ENCODE measurements at places on chromosomes 2 and 18.

DNA sequence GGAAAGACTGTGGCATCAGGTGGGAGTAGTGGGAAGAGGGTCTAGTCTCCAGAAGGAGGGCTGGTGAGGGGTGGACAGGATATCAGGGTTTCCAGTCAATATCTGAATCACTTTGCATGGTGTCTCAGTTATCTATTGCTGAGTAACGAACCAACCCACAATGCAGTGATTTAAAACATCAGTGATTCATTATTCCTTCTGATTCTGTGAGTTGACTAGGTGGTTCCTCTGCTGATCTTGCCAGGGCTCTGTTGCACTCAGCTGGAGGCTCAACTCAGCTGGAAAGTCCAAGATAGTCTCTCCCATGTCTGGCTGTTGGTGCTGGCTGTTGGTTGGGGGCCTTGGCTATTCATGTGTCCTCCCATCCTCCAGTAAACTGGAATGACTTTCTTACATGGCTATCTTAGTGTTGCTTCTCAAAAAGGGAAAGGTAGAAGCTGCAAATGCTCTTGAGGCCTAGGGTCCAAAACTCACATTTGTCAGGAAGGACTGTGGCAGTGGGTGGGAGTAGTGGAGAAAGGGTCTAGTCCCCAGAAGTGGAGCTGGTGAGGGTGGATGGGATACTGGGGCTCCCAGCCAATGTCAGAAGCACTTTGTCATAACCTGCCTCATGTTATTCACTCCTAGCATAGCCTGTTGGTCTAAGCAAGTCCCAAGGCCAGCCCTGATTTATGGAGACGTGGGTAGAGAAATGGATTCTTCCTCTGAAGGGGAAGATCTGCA, 13.9 kb downstream of the IL1F10 start:
- peak; percentile 75 for DNase-seq

DNA sequence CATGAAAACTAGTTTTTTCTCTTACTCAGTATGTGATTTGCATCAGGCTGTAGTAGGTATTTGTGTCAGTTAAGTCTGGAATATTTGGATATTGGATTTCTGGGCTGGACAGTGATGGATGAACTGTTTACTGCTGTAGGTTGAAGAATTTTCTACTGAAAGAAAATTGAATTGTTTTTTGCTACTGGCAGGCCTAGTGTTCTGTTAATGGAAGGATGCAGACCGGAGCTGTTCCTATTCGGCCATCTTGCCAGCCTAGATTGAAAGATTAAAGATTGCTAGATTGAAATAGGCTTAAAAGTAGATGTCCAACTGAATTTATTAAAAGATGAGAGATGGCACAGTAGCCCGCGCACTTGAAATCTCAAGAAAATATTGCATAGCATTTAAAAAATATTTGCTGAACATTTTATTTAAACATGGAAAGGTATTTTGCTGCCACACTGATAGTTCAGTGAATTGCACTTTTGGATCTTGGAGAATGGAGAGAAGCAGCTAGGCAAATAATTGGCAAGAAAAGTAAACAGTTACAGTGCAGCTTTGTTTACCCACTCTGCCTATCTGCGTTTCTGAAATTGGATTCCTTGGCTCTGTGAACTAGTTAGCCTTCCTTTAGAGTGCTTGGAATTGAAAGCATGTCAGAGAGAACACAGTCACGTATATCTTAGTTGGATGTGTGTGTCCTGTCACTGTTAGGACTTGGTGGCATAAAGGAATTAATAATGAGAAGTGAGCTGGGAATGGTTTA, 54.1 kb downstream of the EPB41L5 start:
- DNase-seq = no peak

DNA sequence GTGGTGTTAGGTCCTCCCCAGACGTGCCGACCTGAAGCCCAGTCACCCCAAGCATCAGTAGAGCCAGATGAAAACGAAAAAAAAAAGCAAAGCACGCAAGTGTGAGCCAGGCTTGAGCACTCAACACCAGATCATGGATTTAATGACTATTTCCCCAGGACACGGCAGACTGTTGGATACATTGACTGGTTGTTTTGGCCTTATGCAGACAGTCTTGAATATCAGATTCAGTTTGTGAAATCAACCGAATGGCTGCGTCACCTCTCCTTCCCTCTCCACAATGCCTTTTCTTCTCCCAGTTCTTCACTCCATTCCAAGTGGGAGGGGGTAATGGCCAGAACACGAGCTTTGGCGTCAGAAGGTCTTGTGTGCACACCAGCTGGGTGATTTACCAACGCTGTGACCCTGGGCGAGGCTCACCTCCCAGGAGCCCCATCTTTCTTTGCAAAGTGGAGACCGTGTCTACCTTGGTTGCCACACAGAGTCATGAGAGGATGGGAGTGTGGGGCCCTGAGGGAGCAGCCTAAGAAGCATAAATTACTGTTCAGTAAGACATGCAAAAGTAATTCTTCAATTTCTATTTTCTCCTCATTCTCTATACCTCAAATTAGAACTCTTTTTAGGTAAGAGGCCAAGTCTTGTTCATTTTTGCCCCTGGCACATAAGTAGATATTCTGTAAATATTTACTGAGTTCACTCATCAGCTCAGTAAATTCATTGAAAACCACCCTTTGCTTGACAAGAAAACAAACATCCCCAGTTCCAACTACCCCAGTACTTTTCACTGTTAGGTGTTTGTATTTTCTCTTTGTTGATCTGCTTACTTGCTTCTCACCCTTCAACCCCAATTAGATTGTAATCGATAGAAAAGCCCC, 181.1 kb upstream of the COPS8 start:
- DNase-seq = no peak

DNA sequence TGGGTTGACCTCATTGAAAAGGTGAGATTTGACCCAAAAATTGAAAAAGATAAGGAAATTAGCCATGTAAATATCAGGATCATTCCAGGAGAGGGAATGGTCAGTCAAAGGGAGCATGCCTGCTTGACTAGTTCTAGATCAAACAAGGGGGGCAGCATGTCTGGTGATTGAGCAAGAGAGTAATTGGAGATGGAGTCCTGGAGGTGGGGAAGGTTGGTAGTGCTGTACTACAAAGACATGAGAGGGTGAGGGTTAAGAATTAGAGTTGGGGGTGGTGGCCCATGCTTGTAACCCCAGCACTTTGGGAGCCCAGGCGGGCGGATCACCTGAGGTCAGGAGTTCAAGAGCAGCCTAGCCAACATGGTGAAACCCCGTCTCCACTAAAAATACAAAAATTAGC, 2.0 kb downstream of the MRPL30 start:
- no peak for DNase-seq

GRCh38 chr18:36811430-36811829, 17.4 kb downstream of the TPGS2 start:
- DNase-seq = no peak

DNA sequence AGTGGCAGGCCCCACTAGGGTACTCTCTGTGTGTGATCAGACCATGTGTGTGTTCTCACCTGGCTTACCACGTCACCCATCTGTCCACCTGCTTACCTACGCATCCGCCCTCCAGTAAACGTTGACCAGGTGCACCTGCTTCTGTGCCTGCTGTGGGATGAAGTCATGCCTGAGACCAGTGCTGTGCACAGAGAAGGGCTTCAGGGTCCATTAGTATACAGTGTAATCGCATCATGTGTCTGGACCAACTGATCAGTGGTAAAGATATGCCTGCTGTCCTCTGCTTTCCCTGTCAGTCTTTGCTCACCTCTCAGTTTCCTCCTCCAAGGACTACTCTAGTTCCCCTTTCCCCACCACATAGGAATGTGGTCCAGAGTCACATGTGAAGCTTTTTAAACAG, 109.3 kb downstream of the FHOD3 start:
- no peak for DNase-seq

Data from inflammatory macrophage treated with lipopolysaccharide for 4 hours (primary cell).